Islet precursor cell (in vitro differentiated cells): ENCODE measurements at places on chromosomes 4 and X.

- DNase-seq, result no peak
These were observed 101.0 kb upstream of the TLR2 start for GRCh38 chr4:153582954-153583702.

DNA sequence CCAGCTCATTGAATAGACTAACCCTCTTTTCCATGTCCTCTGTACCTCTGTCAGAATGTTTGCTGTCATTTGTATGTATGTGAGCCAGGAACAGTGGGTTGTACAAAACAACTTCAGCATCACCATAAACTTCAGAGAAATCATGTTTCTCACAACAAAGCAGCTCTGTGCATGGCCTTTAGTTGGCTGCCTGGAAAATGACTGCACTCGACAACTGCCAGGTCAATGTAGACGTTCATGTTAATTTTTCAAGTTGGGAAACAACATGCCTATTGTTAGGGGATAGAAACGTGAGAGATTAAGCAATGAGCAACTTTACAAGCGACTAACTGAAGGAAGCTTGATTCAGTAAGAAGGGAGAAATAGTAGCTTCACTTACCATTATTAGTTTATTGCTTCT, 17.9 kb upstream of the CXCL11 start:
- no peak for DNase-seq

DNA sequence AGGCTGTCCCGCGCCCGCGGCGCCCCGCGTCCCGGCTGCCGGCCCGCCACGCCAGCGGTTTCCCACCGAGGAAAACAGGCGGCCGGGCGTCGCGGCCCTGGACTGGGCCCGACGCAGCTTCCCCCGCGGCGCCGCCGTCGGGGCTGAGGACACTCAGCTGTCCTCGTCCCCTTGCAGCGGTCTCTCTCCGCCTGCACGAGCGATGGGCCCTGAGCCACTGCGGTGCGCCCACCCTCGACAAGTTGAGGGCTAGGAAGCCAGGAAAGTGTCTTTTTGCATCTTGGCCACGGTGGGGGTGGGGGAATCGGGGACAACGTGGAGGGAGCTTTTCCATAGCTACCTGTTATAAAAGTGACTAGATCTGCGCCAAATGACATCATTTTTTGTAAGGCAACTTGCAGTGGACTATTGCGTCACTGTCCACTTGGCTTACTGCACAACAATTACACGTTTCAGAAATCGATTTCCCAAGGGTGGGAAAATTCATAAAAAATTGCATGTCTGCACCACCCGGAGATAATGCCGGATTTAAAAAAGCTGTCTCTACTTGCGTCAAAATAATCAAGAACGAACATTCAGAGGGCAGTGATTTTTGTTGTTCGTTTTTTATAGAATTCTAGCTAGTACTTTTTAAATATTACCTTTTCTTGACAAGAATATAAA, 1.1 kb downstream of the KLHL15 start:
- no peak for DNase-seq

DNA sequence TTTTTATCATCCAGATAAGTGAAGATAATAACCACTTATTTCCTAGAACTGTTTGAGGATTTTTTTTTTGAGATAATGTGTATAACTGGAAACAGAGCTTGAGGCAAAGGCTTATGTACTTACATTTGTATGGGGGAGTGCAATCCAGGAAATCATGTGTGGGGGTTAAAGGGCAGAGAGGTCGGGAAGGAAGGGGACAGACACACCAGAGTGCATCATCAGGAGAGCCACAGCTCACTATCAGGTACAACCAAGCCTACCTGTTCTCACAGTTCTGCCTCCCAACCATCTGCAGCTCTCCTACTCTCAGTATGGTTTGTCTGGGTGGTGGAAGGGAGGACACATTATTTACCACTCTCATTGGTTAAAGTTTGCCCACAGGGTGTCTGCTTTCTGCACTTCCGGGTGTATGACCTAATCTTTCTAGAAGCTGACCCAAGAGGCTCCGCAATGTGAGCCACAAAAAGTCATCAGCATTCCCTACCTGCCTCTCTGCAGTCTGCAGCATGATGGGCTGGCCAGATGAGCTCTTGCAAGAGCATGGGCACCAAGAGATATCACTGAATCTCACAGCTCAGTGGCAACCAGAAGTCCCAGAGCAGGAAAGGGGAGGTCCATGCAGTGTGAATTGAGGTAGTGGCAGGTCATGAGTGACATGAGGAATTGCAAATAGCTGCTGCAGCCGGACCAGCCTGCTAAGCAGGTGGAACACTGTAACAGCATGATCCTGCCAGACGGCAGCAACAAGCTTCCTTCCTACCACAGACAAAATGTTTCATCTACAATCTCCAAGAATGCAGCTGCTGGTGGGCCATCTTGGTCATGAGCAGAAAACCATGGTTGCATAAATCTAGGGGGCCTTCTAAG, 36.9 kb upstream of the SPRY1 start:
- no peak for DNase-seq

DNA sequence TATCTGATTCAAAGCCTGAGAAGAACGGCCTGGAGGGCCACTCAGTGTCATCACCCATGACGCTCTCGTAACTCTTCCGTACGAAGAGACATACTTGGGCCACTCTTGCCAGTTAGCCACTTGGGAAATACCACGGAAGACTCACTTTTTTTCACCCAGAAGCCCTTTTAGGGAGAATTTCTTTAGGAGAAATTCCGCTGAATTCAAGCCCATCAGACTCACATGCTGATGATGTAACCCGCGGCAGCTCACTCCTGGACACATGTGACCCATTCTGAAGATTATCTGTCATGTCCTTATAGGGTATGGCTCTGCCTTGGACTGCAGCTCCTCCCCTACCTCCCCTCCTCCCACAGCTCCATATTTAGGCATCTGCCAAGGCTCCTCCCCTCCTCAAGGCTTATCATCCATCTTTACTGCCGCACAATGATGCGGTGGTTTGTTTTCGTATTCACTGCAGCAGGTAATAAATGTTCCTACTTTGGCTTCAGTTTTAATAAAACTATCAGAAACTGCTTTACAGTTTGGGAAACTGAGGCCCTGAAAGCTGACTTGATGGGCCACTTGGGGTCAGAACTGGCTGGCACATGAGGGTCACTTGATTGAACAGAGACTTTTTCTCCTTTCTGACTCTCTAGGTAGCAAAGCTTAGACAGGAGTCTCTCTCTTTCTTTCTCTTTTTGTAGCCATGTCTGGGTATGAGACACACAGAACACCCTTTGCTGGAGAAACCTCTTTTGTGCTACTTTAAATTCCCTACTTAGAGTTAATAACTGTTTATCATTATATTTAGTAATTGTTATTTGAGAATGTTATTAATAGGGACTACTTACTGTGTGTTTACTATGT, 42.1 kb downstream of the RHOH start:
- DNase-seq, result peak; percentile 73

GRCh38 chr4:174005422-174005821, 278.0 kb downstream of the FBXO8 start:
- DNase-seq, result peak; percentile 67

DNA sequence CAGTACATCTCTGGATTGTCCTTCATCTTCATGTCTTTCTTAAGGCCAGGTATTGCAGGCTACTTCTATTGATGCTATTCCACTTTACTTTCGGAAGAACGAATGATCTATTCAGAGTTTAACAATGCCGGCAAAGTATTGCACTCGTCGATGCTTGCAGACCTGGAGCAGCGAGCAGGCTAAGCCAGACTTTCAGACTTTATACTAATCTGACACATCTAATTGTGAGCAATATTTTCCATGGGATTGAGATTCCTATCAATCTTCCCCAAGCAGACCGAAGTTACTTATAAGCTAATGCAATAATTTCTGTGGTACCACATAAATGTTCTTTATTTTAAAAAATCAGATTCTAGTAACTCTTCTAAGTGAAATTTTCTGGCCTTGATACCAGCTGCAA, 1.6 kb downstream of the EMCN start:
- no peak for DNase-seq

- no peak for DNase-seq
These were observed 2.7 kb upstream of the SRPK3 start for GRCh38 chrX:153778181-153778580.

GRCh38 chr4:151948351-151949016, 187.7 kb upstream of the GATB start:
- no peak for DNase-seq

DNA sequence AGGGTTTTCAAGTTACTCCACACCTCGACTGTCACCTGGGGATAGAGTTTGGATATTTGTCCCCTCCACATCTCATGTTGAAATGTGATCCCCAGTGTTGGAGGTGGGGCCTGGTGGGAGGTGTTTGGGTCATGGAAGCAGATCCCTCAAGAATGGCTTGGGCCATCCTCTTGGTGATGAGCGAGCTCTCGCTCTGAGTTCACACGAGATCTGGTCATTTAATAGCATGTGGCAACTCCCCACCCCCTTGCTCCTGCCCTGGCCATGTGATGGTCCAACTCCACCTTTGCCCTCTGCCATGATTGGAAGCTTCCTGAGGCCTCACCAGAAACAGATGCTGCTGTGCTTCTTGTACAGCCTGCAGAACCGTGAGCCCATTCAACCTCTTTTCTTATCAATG, 8.3 kb downstream of the CTAG1A start:
- DNase-seq, result no peak

DNA sequence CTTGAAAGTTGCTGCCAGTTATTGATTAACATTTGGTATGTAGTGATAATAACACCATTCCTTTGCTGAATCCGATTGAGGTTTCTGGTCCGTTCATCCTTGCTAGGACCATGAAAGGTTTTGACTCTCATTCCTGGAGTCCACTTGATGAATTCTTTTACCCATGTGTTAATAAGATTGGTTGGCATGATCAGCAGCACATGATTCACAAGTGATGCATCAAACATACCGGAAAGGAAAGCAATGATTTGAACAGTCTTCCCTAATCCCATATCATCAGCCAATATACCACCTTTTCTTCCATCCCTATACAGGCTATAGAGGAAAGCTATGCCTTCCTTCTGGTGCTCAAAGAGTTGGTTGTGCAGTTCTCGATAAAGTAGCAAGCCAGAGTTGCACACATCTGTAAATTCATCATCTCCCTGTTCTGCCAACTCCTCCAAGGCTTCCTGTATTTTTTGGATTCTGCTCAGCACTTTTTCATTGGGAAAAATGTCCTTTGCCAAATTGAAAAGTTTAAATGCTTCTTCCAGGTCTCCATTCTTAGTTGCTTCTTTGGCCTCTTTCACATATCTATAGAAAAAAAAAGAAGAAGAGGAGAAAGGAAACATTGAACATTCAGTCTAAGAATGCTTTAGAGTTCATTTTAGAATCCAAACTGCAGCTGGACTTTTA, 26.7 kb downstream of the PIN4 start:
- DNase-seq, result no peak

GRCh38 chr4:23423540-23423939, 466.3 kb downstream of the PPARGC1A start:
- DNase-seq, result no peak

- DNase-seq, result no peak
These were observed 70.2 kb upstream of the NUDT6 start for GRCh38 chr4:122992641-122993040.

GRCh38 chr4:6546681-6547447, 28.1 kb upstream of the MAN2B2 start:
- DNase-seq, result no peak

DNA sequence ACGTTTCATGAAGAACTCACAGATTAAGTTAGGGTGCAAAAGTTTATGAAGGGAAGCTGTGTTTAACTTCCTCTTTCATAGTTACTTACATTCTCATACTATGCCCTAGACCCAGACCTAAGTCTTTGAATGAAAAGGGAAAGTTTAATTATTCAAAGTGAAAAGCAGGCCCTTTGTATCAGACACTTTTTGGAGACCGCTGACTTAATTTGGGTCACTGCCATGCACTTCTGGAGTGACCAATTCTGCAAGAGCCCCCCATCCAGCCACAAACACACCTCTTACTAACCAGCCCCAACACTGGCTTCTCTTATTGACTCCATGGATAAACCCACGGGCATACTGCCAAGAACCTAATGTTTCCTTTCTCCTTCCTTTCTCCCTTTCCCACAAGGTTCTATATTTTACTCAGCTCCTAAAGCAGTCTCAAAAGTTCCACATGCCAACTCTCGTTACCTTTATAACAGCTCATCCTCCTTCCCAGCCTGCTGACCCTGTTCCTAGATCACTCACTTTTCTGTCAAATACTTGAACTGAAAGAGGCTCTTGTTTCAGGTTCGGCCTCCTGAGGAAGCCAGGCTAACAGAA, 34.5 kb downstream of the ABCE1 start:
- no peak for DNase-seq

GRCh38 chr4:119000400-119000799, 111.7 kb downstream of the SYNPO2 start:
- DNase-seq, result no peak

DNA sequence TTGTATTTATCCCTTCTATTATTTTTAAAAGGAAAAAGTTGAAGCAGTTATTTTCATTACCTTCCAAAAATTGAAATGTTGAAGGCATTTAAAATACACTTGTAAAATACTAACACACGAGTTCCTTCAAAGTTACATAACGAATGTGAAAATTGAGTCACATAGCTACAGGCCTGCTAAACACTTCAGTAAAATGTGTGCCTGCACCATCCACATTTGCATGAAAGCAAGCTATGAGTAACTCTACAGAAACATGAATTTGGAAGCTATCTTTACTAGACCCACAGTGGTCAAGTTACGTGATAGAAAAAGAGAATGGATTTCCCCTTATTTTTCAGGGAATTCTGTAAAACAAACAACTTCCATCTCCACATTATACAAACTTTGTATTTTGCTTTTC, 1148.8 kb upstream of the PCDH7 start:
- DNase-seq, result no peak

DNA sequence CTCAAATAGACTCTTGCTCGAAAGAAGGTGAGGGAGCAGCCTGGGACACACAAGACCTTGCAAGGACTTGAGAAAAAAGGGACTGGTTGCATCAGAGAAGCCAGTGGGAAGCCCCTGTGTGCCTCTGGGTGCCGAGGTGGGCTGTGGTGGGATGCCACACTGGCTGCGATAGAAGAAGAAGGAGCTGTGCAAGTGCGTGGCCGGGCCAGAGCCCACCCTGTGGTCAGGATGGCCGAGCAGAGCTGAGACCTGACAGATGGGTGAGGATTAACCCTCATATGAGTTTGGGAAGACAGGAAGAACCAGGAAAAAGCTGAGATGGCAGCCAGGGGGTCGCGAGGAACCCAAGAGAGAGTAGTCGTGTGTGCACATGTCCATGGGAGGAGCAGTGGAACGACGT, 44.6 kb upstream of the HGFAC start:
- peak; percentile 45 for DNase-seq

GRCh38 chr4:139824882-139825522, 159.4 kb downstream of the MGST2 start:
- DNase-seq, result no peak

- no peak for DNase-seq
These were observed 648.3 kb downstream of the GABRG1 start for GRCh38 chr4:45475548-45475947.

- DNase-seq, result no peak
These were observed 882.0 kb upstream of the INTU start for GRCh38 chr4:126750723-126751122.

DNA sequence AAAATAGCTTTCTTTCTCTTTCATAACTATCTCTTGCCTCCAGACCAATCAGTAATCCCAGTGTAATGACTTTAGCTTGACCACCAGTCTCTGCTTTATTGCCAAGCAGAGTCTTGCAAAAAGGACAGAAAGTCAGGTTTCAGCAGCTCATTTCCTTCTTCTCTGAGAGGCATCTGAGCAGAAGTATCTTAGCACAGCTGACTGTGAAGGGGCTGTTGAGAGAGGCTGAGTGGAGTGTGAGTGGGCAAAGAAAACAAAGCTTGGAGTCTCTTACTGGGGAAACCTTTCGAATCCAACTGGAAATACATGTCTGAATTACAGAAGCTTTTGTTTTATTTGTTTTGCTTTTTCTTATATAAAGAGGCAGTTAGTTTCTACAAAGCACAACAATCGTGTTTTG, 170.3 kb upstream of the IGFBP7 start:
- no peak for DNase-seq
